ENCODE measurements at places on chromosomes 4 and X.
A peak's percentile ranks its signal among the peaks of the same experiment; 100 is the strongest.

GRCh38 chr4:119211867-119212233 lies 663 bp upstream of the USP53 start:
- DNase-seq: no peak

DNA sequence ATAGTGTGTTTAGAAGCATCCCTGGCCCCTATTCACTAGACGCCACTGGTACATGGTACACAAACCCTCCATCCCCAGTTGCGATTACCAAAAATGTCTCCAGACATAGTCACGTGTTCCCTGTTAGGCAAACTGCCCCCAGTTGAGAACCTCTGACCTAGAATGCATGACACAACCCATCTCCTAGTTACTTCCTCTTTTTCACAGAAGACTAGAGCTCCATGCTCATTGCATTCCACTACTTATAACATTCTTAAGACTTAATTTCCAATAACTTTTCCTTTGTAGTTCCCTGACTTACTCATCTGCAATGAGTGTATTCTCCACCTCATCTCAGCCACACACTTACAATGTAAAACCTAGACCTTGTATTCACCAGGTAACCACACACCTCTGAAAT lies 68.6 kb downstream of the PRSS12 start:
- DNase-seq: no peak

DNA sequence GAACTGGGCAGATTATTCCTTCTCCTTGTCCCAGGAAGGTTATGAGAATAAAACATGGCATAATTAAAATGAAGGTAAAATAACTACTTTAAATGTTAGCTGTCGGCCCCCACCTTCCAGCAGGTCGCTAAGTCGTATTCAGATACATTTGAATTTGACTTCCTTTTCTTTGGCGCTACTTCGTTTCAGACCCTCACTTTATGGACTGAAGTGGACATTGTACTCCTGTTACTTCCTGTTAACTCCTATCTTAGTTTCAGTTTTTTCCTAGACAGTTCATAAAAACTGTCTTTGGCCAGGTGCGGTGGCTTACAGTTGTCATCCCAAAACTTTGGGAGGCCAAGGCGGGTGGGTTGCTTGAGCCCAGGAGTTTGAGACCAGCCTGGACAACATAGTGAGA lies 5.7 kb downstream of the SYAP1 start:
- DNase-seq: no peak

DNA sequence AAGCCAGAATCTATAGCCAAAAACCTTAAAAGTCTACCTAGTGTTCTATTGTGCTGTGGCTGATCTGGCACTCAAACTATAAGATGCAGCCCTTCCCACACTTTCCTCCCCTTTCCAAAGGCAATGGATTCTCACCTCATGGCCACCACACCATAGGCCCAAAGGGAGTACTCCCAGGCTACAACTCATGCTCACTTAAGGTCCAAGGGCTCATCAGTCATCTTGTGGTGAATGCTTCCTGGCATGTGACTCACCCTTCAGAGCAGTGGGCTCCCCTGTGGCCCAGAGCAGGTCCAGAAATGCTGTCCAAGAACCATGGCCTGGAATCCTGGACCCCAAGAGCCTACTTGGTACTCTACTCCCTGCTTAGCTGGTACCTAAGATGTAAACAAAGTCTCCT lies 181.0 kb downstream of the CHRDL1 start:
- DNase-seq: no peak

DNA sequence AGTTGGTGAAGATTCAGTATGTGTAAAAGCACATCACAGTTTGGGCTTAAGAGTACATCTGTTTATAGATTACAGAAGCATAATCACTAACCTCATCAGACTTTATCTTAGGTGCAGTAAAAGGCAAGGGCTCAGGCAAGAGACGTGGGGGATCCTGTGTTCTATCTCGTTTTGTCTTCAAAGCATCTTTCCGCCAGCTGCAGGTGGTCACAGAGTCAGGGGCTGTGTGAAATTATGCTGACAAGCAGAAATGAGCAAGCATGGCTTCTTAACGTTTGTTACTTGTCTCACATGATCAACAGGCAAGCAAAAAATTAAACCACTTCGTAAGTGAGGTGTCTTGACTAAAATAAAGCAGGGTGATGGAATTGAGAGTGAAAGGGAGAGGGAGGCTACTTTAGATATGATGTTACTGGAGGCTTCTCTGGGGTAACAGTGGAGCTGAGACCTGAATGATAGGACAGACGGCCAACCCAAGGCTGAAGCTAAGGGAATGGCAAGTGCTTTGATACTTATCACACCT lies 1.4 kb upstream of the TEC start:
- DNase-seq: no peak

DNA sequence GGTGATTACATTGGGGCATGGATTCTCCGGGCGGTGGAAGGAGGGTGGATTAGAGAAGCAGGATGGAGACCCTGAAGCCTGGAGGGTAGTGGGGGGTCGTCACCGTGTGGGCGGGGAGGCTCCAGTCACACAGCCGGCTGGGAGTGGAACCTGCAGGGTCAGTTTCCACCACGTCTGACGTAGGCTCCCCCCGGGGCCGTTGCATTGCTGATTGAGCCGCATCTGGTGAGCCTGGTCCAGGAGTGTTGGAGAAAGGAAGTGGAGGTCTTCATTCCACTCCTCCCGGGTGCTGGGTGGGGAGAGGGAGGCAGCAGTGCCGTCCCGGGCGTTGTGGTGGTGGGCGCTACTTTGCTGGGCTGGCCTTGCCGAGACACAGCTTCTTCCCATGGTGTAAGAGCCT lies 28.1 kb downstream of the TBC1D14 start:
- DNase-seq: no peak

DNA sequence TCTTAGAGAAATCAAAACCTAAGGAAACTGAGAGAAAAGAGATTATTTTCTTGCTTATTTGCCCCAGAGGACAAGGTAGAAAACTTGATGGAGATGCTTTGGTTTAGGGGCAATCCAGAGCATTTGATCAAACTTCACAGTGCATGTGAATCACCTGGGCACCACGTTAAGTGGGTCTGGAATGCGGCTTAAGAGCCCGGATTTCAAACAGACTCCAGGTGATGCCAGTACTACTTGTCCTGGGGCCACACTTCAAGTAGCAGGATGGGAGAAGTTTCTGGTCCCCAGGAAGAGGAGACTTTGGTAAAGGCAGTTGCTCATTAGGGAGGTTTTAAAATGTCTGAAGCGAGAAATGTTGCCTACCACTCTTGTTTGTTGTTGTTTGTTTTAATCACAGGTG lies 51.8 kb downstream of the PHOX2B start:
- DNase-seq: no peak

- DNase-seq: peak; percentile 24
Measured at GRCh38 chr4:183588169-183588675, 70.8 kb downstream of the RWDD4 start.

GRCh38 chrX:20681683-20682082 lies 415.0 kb upstream of the RPS6KA3 start:
- no peak for DNase-seq
